ENCODE measurements at places on chromosomes 6 and 20.

DNA sequence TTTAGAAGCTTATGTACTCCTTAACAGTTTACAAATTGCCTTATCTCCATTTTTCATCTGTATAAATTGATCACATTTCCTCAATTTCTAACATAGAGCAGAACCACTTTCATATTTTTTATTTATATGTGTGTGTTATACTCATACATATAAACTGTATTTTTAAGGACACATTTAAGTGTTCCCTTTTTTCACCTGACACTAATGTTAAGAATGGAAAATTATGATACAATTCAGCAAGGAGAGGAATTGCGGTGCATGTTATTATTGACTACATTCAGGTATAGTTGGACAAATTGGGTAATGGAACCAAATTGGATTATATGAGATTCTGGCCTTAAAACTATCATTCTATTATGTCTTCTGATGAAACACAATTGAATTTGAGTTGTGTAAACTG lies 479.1 kb upstream of the FLRT3 start:
- DNase-seq, result no peak

DNA sequence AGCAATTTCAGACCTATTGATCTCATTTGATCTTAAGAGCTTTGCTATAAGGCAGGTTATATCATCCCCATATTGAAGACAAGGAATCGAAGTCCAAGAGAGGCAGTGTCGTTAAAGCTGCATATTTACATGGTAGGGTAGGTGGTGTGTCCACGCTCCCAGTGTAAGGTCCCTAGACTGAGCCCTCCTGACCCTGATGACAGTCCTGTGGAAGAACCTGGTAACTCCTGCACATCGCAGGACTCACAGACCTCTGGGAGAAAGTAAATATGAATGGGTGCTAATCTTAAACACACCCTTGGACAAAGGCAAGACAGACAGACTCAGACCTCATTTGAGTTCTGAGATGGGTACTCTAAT lies 602 bp upstream of the HLA-DPB1 start:
- DNase-seq, result no peak

GRCh38 chr20:38121741-38122140 lies 43.3 kb downstream of the TGM2 start:
- DNase-seq, result no peak

GRCh38 chr20:15653396-15654207 lies 919.6 kb downstream of the KIF16B start:
- no peak for DNase-seq

- DNase-seq, result no peak
Observed at GRCh38 chr6:17097982-17098381, 3.9 kb upstream of the STMND1 start.

Data from stimulated activated CD8-positive, alpha-beta memory T cell treated with anti-CD3 and anti-CD28 coated beads, Interleukin-12 subunit alpha, Interleukin-12 subunit beta, amount 100 ng/mL, for 4 hours (primary cell).